Hippocampal formation (tissue), 2 donors: ENCODE measurements at places on chromosomes 7 and 10.
A peak's percentile ranks its signal among the peaks of the same experiment; 100 is the strongest.

DNA sequence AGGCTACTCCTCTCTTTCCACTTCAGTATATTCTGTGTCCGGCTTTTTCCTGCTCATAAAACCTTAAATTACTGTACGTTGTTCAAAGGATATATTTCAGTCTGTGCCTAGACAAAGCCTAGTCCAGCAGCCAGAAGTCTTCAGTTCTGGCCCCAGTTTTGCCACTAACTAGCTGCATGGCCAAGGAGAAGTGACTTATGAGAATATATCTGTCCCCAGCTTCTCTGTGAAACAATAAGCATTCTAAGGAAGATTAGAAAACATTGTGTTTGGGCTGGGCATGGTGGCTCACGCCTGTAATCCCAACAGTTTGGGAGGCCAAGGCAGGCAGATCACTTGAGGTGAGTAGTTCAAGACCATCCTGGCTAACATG is 105.0 kb upstream of the HDAC9 start:
- DNase-seq: no peak

- DNase-seq: no peak
Observed at GRCh38 chr7:18821554-18821953, 295.9 kb downstream of the TWIST1 start.

- no peak for DNase-seq
Observed at GRCh38 chr7:158487631-158488151, 99.9 kb downstream of the PTPRN2 start.

- DNase-seq: no peak
Observed at GRCh38 chr7:151762583-151763245, 114.2 kb downstream of the PRKAG2 start.

DNA sequence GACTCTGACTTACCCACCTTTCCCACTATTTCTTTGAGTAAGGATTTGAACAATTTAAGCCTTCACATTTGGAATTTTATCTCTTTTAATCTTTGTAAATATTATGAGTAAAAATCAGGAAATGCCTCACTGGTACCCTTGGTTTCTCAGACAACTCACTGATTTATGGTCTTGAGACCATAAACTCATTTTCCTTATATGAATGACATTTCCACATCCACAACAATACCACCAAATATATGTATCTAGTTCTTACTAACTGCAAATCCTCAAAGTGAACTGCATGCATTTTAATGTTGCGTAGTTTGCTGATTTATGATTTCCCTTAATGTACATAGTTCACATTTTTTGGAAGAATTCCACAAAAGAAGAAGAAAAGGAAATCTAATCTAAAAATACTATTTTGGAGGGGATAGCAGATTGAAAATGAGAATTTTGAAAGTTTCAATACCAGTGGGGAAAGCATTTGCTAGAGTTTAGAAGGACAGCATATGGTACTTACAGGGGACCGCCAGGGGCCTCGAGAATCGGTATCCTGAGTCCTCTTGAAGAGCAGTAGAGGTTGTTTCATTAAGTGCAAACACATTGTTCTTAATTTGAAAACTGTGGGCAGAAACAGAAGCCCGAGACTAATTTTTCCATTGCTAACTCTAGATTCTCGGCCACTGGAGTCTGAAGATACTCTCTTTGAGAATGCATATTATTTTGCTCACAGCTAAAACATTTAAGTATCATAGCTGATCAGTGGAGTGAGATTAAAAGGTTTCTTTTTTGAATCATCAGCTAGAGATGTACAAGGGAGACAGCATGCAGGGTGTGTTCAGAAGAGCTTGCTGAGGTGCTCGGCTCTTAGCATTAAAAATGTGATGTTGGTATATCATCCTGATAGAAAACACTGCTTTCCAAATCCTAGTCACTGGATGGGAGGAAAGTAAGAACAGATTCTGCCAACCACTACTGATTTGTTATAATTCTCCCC is 964.0 kb downstream of the GATA3 start:
- DNase-seq: no peak

DNA sequence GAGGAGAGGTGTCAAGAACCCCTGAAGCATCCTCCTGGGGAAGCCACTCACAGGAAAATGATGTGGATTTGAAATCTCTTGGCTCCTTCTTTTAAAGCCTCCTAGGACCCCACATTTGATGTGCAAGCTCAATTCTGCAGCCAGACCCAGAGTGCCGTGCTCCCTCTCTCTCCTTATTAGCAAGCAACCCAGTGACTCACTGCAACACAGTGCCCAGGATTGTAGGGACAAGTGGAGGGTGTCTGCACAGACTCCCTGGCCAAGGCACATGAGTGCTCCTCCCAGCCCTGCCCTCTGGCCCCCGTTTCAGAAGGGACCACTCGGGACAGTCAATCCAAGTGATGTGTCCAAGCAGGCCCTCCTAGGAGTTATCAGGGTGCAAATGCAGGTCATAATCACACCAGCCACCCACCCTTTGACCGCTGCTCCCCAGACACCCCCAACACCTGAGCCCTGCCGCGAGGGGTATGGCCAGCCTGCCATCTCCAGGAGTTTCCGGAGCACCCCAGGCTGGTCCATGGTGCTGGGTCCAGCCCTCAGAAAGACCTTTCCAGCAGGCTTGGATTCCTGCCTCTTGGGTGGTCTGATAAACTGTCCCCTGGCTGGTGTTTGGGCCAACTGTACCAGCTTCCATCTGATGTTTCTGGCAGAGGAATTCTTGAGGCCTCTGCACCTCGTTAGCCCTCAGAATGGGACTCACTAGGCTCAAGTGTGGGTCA is 54.5 kb upstream of the CXCL12 start:
- DNase-seq: no peak

- DNase-seq: peak; percentile 74
Observed at GRCh38 chr10:125152450-125153368, 7.7 kb downstream of the CTBP2 start.

DNA sequence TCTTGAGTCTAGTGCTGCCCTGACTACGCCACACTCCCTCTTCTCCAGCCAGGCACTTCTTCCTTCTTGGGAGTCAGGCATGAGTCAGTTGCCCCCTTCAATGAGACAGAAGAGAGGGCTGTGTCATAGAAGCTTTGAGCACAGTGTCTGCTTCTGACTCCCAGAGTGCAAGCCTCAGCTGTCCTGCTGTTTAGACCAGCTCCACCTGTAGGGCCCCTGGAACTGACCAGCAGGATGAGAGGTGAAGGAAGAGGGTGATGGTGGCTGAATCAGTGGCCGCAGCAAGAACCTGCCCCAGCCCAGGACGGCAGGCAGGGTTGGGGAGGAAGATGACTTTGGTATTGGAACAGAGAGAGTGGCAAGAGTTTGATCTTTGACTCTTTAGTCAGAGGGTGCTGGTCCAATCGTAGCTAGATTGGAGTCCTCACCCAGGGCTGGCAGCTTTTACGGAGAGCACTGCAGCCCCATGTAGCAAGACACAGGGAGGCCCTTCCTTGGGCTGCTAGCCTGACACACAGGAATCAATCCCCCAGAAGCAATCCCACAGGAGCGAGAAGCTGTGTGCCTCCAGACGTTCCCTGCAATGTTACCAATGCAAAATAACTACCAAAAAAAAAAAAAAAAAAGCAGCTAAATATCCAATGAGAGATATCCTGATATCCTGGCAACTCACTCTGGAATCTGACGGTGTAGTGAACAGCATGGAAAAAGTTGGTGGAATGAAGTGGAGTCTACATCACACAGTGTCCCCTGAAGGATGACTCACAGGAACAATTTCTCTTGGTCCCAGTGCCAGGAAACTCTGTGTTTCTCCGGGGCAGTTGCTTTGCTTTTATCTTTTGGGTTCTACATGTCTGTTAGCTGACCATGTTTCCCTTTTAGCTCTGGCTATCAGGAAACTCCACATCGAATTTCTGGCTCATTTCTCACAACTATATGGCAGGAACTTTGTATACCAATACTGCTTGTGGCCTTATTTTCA is 6.9 kb downstream of the C10orf62 start:
- peak; percentile 7 for DNase-seq

GRCh38 chr7:100614308-100614861 is 2.0 kb downstream of the MOSPD3 start:
- DNase-seq: no peak

DNA sequence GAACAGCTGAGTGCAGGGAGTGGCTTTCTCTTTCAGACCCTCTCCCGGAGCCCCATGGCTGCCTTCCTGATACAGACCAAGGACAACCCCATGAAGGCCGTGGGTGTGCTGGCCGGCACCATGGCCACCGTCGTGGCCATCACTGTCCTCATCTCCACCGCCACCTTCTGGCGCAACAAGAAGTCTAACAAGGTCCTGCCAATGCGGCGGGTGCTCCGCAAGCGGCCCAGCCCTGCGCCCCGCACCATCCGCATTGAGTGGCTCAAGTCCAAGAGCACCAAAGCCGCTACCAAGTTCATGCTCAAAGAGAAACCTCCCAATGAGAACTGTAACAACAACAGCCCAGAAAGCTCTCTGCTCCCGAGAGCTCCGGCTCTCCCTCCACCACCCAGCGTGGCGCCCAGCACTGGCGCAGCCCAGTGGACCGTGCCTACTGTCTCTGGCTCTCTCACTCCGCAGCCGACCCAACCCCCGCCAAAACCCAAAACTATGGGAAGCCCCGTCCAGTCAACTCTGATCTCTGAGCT is 11.2 kb downstream of the LRIT2 start:
- no peak for DNase-seq

- DNase-seq: peak; percentile 22
Observed at GRCh38 chr10:7407368-7408290, 3.2 kb downstream of the SFMBT2 start.

DNA sequence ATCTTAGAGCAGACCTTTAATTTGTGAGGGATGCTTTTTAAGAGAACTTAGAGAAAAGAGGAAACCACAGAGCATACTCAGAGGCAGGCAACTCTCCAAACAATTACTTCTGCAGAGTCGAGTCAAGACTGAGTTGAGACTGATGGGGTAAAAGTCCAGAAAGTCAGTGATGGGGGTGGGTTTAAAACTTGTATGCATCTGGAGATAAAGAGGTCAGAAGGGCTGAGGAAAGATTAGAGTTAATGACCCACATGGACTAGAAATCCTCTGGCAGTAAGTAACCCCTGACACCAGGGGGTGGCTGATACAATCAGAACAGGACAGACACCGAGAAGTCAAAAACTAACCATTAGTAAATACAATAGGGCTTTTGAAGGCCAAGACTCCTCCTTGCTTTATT is 42.4 kb upstream of the SEPTIN7 start:
- DNase-seq: peak; percentile 47

DNA sequence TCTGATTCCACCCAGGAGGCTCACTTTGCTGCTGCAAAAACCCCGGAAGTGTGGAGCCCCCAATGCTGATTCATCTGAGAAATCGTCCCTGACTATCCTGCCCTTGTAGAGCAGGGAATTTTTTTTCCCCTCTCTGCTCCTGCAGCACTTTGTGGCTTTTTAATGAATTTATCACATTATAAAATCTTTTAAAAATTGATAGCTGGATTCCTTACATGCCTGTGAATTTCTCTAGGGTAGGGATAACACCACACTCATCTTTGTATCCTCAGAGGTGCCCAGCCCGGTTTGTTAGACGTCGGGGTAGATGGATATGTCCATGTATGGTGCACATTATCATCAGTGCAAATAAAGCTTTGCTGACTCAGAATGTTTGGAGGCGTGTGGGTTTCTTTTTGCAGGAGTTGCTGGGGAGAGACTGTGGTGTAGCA is 185.7 kb downstream of the STK31 start:
- DNase-seq: no peak

DNA sequence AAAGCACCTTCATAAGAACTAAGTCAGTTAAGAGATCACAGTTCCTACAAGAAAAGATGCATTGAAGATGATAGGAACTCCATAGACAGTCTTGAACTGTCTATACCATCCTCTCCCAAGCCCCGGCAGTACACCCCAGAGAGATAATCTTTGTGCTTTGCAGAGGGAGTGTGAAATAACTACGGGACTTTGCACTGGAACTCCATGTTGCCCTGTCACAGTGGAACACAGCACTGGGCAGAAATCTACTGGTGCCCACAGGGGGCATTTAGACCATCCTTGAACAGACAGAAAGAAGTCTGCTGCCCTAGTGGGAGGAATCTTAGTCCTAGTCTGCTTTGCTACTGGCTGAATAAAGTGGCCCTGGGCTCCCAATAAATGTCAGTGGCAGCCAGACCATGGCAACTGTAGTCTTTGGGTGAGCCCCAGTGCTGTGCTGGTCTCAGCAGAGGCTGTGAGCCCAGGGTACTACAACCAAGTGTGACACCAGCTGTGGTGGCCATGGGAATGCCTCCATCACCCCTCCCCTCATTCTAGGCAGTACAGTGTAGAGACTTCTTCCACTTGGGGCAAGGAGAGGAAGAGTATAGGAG is 107.7 kb upstream of the TMEM168 start:
- no peak for DNase-seq

GRCh38 chr7:157485361-157485831 is 148.6 kb downstream of the DNAJB6 start:
- DNase-seq: no peak

DNA sequence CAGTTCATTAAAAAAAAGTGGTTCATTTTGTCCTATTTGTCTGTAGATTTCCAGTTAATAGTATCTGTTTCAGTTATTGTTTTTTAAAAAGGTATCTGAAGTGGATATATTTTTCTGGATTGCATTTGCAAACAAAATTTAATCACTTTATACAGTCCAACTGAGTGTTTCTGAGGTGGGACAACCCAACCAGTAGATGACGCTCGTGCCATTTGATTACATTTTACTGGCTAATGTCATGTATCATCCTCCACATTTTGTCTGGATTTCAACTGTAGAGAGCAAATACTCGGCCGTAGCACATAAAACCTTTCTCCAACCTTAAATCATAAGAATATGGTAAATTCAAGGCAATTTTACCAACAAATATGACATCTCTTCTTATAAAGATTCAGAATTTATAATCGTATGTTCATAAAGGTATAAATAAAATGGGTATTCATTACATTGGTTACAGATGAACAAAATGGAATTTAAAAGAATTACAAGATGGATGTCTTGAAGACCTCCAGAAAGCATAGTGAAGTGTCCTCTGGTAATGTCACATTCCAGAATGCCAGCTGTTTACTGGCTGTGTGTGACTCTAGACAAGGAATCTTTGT is 789.0 kb downstream of the PHTF2 start:
- DNase-seq: no peak

GRCh38 chr10:48555310-48556042 is 49.4 kb downstream of the ARHGAP22 start:
- DNase-seq: no peak

GRCh38 chr10:77837925-77838595 is 88.5 kb downstream of the DLG5 start:
- no peak for DNase-seq

DNA sequence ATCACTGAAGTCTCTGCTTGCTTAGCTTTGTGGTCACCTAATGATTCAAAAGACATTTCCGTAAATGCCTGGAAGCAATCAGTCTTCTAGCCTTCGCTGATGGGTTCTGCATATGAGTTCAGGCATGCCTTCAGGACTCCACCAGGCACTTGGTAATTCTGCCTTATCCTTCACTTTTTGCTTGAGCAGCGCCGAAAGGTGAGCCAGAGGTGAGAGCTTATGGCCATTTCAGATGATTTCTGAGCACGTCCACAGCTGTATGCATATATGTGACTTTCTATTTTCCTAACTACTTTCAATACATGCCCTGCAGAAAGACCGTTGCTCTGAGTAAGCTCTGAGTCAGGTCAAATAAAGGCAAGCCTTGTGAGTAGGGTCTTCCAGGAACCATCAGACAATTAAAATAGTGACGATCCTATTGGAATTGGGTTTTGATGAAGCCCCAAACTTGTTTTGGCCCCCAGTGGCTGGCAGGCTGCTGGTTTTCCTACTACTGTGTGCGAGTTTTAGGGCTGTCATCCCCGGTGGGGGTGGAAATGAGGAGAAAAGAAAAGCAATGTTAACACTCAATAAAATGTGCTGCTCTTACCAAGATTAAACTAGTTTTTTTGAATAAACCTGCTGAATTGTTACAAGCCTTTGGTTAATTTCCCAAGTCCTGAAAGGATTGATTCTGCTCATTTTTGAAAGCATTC is 154.4 kb upstream of the AKR1E2 start:
- DNase-seq: no peak
